Motor neuron (in vitro differentiated cells): ENCODE measurements at places on chromosomes 13 and 19. TPM values are rescaled to one million over a fixed set of nuclear protein-coding genes. Genes with fewer than 3 reads are reported as not detected.
A peak's percentile ranks its signal among the peaks of the same experiment; 100 is the strongest.

DNA sequence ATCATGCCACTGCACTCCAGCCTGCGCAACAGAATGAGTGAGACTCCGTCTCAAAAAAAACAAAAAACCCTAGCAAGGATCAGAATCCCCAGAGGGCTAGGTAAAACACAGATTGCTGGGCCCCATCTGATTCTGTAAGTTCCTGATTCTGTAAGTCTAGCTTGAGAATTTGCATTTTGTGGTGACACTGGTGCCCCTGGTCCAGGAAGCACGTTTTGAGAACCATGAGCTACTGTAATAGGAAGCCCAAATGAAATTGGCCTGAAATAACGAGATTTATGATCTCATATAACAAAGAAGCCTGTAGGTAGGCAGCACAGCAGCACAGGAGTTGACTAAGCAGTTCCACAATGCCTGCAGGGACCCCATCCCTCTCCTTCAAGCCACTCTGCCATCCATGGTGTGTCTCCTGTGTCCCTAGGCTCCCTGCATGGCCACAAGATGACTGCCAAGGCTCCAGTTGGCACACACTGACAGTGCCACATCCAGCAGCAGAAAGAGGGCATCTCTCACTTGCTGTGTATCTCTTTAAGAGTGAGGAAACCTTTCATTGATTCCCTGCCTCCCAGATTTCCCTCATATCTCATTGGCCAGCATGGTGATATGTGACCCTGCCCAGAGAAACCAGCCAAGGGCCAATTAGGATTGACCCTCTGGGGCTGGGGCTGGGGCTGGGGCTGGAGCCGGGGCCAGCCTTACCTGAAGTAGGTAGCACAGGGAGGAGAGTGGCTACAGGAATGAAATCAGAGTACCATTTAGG, 21.7 kb downstream of the SIPA1L3 start:
- ATAC-seq: no peak

The PSG2 gene
- total RNA-seq: not detected in 2 replicates

The PPM1N gene
- total RNA-seq: 4.6 and 4.7 TPM in 2 replicates

The MYBPC2 gene
- 0.22 TPM in 1 of 2 replicates, not detected in the other for total RNA-seq

DNA sequence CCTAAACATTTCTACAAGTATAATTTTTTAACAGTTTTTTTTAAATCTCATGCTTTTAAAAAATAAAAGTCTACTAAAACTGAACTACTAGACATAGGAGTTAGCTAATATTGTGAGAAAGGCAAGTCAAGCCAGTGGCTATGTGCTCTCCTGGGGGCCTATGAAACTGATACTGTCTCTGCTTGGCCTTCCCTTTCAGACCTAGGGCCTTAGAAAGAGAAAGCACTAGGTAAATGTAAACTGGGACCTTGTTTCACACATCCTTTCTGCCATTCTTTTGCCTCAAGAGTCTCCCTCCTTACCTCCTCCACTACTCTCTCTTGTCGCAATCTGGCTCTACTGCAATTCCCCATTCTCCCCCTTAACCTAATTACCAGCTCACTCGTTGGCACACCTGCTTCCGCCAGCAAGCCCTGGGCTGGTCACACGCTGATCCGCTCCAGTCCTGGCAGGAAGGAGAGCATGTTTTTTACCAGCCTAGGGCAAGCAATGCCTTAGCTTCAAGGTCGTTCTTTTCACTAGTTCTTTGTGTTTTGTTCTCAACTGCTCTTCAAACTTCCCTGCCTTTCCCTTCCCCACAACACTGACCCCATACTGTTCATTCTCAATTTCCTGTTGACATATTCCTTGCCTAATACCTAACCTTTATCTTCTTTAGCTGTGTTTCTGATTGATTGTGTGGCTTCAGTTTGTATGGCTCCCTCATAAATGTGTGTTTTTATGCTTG, 23.1 kb downstream of the TBC1D4 start:
- ATAC-seq: no peak

DNA sequence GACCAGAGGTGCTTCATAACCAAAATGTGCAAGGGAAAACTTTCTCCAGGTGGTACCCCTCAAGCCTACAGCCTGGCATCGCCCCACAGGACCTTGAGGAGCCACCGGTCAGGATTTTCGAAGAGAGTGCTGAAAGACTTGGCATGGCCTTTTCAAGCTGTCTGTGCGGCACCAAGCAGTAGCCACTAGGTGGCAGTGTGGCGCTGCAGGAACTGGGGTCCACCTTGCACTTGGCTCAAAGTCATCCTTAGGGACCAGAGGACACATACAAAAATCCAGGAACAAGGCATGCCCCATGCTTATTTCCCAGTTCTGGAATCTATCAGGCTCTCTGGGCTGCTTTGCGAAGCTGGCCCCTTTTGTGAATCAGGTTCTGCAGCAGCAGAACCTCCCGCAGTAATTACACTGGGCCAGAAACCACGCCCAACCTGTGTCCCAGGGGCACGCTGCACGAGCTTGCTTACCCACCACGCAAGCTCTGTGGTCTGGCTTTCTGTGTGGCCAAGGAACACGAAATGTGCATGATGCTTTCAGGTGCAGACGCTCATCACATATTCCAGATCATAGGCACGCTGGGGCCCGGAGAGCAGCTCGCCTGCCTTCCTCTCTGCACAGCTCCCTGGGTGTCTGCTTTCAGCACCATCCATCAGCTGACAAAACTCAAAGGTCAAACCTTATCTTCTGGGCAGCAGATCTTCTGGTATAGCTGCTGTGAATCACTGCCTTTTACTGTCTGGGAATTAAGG, 87.2 kb downstream of the SLC7A1 start:
- peak; percentile 89 for ATAC-seq

- peak; percentile 16 for ATAC-seq
Measured at GRCh38 chr19:14472202-14472938, 2.8 kb downstream of the PTGER1 start.

The CCDC70 gene
- total RNA-seq: not detected in 2 replicates

- no peak for ATAC-seq
Measured at GRCh38 chr19:582497-583197, 7.0 kb upstream of the HCN2 start.

The APOC1 gene
- total RNA-seq: 1.1 TPM in 1 of 2 replicates, not detected in the other

- no peak for ATAC-seq
Measured at GRCh38 chr13:40762849-40763248, 8.1 kb downstream of the MRPS31 start.

The HIPK4 gene
- 0.30 and 0.52 TPM in 2 replicates for total RNA-seq

The AZU1 gene
- total RNA-seq: 0.97 and 1.4 TPM in 2 replicates

The VSTM1 gene
- not detected in 2 replicates for total RNA-seq

The FCGBP gene
- 0.33 and 0.59 TPM in 2 replicates for total RNA-seq

GRCh38 chr19:18844806-18845329, 13.1 kb downstream of the UPF1 start:
- ATAC-seq: no peak

GRCh38 chr19:32630338-32630737, 44.6 kb downstream of the ANKRD27 start:
- ATAC-seq: no peak

The IZUMO2 gene
- not detected in 2 replicates for total RNA-seq

DNA sequence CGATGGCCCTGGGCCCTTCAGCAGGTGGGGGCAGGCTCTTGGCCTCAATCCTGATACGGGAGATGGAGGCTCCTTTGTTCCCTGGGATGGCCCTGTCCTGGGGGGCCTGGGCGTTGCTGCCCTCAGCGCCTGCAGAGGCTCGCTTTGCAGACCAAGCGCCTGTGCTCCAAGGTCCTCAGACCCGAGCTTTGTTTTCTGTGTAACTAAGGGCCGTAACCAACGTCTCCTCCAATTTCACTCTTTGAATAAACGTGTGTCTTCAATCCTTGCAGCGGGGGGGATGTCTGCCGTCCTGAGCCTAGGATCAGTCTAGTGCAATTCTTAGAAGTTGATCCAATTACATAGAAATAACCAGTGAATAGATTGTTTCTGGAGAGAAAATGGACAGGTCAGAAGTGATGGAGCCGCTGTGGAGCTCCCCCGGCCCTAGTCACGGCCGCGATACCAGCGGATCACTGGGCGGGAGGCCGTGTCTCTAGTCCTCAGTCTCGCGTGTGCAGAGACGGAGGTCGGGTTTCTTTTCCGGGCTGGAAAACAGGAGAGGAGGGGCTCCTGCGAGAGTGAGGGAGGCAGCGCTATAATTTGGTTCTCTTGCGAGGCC, 5.3 kb downstream of the PTBP1 start:
- ATAC-seq: no peak

DNA sequence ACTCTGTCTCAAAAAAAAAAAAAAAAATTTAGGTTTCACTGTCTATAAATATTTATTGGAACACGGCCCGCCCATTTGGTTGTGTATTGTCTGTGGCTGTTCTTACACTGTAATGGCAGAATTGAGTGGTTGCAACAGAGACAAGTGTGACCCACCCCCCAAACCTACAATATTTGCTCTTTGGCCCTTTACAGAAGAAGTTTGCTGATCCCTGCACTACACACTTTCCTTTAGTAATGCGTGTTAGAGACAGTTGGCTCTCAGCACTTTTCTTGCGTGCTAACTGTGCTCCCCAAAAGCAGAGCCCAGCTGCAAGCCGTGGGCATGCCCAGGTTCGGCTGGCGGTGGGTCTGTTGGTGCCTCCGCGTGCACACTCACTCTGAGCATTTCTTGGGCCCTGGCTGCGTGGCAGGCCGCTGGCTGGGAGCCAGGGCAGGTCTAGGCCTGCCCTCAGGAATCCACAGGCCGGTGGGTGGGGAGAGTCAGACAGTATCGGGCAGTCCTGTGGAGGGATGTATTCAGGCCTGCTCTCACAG, 72.6 kb downstream of the SIPA1L3 start:
- ATAC-seq: no peak

- ATAC-seq: no peak
Measured at GRCh38 chr19:57689750-57690149, 8.0 kb downstream of the ZNF551 start.

The GAS6 gene
- 37.8 and 50.6 TPM in 2 replicates for total RNA-seq

- ATAC-seq: peak; percentile 87
Measured at GRCh38 chr13:44667943-44668342, 91.8 kb upstream of the TSC22D1 start.

DNA sequence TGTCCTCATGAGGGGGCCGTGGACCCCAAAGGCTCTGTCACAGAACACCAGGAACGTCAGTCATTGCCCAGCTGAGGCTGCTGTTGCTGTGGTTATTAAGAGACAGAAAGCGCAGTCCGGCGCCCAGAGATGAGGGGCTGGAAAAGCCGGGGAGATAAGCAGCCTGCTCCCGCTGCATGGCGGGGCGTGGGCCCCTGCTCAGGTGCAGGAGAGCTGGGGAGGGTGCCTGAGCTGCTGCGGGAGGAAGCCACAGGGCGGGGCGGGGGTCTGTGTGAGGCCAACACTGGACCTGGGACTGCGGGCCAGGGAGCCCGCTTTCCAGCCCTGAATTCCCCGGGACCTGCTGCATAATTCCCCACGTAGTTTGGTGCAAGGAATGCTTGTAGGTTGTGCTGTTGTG, 11.3 kb downstream of the SOX1 start:
- ATAC-seq: no peak

The SIGLEC14 gene
- 0.19 TPM in 1 of 2 replicates, not detected in the other for total RNA-seq

The TMC4 gene
- total RNA-seq: 1.6 and 4.0 TPM in 2 replicates

GRCh38 chr13:99435998-99436397, 65.3 kb upstream of the TM9SF2 start:
- no peak for ATAC-seq

- ATAC-seq: peak; percentile 27
Measured at GRCh38 chr19:47813995-47814328, 7.8 kb upstream of the CRX start.

The C19orf18 gene
- total RNA-seq: 1.0 and 2.1 TPM in 2 replicates

- ATAC-seq: no peak
Measured at GRCh38 chr13:28027607-28028364, 39.3 kb upstream of the URAD start.

DNA sequence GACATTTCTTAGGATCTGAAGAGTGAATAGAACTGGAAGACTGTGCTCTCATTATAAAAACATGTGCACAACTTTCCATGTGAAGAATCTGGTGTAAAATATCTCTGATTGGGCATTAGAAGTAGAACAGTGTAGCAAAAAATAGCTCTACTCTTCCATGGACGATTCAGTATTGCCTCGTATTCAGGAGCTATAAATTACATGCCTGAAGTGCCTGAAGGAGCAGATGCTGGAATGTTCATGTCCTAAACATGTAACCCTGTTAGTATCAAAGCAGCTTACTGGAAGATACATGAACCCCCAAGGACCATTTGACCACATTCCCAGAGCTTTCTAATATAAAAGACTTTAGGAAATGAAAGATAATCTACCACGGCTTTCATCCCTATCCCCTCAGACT, 528.9 kb downstream of the DACH1 start:
- ATAC-seq: peak; percentile 73

The CEACAM21 gene
- not detected in 2 replicates for total RNA-seq

GRCh38 chr19:44643605-44644401, at the start of gene PVR:
PVR (plus strand) TSS chr19:44643910; CDS start chr19:44644097, 187 bp downstream.
- ATAC-seq: peak; percentile 88

GRCh38 chr13:79775830-79776229, 294.9 kb downstream of the NDFIP2 start:
- ATAC-seq: peak; percentile 44

- ATAC-seq: no peak
Measured at GRCh38 chr13:33321686-33322542, 36.4 kb upstream of the STARD13 start.

The KCTD4 gene
- 0.63 and 1.3 TPM in 2 replicates for total RNA-seq

DNA sequence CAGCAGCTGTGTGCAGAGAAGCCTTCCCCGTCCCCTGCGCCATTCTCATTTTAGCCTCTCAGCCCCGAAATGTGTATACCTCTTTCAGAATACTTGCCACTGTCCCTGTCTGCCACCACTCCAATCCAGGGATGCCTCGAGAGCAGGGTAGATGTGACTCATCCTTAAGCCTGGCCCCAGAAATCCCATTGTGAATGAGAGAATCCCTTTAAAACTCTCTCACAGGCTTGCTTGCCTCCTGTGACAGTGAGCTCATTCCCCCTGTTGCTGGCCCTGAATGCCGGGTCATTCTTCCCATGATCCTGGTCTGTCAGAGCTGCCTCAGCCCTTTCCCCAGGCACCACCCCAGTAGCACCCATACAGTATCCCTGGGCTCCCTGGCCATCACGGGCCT, 9.6 kb downstream of the AP2A1 start:
- ATAC-seq: no peak

- ATAC-seq: peak; percentile 55
Measured at GRCh38 chr13:32246468-32246867, 68.7 kb downstream of the ZAR1L start.

DNA sequence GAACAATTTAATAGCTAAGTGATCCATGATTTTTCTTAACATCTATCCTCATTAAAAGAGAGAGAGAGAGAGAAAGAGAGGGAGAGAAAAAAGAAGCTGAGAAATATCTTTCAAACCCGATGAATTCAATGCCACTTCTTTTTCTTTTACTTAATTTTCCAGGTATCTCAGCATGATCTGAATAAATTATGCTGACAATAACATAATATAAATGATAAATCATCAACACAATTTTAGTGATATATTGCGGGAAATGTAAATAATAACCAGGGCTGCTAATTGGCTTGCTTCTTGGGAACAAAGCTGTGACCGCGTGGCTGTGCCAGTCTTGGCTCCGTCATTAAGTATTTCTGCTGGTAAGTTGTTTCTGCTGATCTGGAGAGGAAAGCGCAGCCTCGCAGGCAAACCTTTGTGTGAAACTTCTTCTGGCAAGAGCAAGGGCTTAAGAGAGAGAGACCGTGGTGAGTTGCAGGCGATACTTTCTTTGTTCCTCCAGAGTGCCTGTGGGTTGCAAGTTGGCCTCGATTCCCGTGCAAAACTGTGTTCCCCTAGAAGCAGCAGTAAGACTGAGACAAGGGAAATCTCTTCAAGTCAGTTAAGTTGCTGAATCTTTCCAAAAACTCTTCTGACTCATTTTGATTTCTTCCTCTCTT, 489.1 kb upstream of the TSHZ3 start:
- peak; percentile 34 for ATAC-seq

The TMEM255B gene
- 0.71 and 1.5 TPM in 2 replicates for total RNA-seq
